ENCODE measurements at places on chromosomes 3 and 15.

DNA sequence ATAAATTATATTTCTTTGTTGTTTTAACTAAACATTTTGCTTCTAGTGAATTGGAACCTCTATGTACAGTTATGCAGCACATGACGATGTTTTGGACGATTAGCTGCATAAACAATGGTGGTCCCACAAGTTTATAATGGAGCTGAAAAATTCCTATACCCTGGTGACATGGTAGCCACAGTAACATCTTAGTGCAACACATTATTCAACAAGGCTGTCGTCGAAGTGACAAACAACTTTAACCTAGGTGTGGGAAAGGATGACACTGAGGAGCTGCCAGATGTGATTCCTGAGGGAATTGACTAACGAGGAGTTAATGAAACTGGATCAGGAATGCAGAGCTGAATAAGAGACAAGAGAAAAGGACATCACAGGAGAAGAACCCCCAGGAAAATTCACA, 588.9 kb upstream of the EPHA6 start:
- DNase-seq, result no peak

DNA sequence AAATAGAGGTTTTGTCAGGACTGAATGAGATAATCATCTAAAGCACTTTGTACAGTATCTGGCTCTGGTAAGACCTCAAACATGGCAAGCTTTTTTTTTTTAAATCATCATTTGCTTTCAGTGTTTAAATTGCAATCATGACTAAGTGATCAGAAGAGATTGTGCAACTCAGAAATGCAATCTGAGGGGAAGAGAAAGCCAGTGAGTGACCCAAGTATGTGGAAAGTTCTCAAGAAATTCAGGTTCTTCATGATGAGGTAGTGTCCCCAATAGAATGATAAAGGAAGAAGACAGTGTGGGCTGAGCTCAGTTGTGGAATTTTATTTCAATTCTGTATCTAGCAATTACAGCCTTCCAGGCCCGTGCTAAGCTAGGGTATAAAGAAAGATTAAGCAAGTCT, 132.2 kb upstream of the TBC1D5 start:
- no peak for DNase-seq

DNA sequence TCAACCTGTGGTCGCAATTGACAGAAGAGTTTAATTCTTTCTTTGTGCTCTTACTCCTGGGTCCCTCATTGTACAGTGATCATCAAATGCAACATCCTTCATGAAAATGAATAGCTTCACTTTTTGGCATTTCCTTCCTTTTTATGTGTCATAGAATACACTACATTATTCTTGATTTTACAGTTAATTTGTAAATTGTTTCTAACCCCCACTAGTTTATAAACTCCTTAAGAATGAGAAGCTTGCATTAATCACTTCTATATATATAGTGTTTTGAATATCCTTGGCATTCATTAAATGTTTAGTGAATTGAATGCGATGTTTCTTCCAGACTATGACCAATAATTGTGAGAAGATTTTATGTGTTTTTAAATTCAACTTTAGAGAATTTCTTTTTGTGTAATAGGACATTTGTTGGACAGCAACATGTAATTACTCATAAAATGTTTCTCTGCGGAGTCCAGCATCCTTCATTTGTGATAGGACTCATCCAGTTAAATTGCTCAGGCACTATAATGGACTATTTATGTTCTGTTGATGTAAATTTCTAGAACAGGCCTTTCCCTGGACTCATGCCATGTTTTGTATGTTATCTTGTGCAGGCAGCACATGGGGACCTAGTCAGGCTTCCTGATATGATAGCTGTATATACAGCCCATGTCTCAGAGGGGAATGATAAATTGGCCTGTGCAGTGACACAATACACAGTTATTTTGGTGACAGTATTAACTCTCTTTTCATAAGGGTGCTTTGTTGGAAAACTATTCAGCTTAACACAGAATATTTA, 51.3 kb downstream of the MBNL1 start:
- DNase-seq, result no peak

DNA sequence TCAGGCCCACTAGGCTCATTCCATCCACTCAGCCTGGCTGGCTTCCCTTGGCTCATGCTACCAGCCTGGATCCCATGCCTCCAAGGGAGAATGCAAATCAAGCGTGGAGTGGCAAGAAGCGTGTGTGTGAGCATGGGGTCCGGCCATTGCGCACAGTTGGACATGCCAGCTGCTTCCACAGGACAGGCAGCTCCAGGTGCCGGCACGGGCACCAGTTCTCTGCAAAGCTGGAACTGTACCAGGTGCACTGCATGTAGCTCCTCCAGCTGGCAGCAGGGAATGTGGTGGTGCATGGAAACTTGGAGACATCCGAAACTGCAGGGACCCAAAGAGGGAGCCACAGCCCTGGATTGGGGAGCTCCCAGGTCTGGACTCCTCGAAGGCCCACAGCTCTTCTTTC, 449.8 kb downstream of the EPHA6 start:
- no peak for DNase-seq

- DNase-seq, result no peak
Observed at GRCh38 chr3:172140499-172141391, 101.4 kb downstream of the FNDC3B start.

DNA sequence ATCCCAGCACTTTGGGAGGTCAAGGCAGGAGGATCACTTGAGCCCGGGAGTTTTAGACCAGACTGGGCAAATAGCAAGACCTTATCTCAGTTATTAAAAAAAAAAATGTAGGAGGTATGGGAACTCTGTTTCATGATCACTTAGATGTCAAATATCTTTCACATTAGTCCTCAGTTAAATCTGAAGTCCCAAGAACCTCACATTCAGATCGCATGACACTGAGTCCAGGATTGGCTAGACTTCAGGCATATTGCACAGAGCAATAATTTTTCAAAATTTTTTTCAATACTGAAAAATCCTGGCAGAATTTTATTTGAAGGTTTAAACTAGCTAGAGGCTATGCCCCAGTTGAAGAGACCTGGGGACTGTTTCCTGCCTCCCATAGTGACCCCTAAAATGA, 56.3 kb upstream of the ZNF148 start:
- DNase-seq, result no peak

- DNase-seq, result no peak
Observed at GRCh38 chr15:35565901-35566300, 19.9 kb upstream of the DPH6 start.

DNA sequence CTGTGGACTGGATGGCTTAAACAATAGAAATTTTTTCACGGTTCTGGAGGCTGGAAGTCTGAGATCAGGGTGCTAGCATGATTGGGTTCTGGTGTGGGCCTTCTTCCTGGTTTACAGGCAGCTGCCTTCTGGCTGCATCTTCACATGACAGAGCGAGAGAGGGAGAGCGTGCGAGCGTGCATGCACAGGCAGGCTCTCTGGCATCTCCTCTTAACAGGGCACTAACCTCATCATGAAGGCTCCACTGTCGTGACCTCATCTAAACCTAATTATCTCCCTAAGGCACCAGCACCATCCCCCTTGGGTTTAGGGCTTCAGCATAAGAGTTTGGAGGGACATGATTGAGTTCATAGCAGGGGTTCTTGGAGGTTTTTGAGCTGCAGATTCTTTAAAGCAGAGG, 292.0 kb upstream of the C2CD4B start:
- DNase-seq, result no peak

- DNase-seq, result no peak
Observed at GRCh38 chr3:42101048-42101447, 9.9 kb downstream of the TRAK1 start.

DNA sequence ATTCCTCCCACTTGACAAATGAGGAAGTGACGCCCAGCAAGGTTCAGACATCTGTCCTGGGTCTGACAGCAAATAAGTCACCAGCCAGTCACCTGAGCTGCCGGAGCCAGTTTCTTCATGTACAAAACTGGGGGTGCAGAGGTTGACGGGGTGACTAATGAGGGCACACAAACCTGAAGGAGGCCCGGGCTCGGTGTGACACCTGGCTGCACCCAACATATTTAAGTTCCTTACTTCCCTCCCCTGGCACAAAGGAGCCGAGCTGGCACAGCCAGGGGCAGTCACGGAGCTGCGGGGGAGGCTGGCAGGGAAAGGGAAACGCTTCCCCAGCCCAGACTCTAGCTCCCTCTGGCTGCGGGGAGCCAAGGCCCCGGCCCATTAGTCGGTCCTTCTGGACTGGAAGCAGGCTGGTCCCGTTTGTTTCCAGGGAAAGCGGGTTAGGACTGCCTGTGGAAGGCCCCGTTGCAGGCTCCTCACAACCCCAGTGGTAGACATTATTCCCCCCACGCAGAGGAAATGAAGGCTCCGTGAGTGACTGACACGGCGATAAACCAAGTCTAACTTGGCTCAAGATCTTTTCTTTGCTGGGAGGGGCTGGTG, 2.3 kb downstream of the FBXL22 start:
- DNase-seq, result no peak

DNA sequence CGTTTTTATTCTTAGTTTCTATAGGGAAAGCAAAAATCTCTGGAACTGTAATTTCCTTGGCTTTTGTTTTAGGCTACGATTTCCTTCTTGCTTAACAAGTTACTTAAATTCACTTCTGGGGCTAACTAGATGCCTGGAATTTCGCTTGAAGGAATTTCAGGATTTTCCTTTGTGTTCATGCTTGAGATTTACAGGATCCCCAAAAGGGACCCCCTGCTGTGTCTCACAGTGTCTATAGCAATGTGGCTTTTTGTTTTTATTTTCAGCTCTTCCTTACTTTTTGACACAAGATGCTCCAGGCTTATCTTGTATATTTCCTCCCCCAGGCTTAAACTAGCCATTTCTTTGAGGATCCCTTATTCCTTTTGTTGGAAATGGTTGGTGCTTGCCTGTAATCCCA, 95.5 kb upstream of the DPPA4 start:
- DNase-seq, result no peak

DNA sequence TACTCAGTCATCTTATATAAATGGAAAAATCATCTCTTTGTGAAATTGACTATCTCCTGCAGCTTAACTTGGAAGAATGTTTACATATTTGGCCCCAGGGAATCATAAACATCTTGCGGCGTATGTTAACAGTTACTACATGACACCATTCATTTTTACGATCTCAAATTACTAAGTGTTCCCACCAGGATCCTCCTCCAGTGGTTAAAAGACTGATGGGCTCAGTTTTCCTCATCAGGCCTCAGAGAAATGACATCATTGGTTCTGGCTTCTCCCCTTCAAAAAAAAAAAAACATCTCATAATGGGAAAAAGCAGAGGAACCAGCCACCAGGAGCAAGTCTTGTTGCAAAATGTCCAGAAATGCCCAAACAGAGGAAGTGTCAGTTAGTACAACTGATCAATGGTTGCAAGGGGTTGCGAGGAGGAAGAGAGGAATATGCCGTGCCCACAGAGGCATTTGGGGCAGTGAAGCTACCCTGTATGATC, 70.5 kb upstream of the LIPC start:
- DNase-seq, result no peak

DNA sequence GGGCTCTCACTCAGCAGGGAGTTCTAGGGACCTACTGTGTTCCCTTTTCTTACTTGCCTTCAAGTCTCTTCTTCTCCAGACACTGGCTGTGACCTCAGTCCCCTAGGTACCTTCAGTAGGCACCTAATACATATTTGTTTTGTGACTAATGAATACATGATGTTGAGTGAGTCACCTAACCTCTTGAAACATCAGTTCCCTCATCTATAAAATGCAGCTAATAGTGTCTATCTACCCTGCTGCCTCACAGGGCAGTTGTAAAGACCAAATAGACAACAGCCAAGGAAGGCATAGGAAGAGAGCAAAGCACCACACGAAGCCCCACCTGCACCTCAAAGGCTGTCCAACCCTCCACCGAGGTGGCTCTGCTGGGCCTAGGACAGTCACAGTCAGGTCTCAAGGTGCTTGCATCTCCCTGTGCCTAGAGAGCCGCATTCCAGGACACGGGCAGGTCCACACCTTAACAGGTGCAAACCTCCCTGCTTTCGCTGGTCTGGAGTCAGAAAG, 29.1 kb downstream of the DAPK2 start:
- no peak for DNase-seq

DNA sequence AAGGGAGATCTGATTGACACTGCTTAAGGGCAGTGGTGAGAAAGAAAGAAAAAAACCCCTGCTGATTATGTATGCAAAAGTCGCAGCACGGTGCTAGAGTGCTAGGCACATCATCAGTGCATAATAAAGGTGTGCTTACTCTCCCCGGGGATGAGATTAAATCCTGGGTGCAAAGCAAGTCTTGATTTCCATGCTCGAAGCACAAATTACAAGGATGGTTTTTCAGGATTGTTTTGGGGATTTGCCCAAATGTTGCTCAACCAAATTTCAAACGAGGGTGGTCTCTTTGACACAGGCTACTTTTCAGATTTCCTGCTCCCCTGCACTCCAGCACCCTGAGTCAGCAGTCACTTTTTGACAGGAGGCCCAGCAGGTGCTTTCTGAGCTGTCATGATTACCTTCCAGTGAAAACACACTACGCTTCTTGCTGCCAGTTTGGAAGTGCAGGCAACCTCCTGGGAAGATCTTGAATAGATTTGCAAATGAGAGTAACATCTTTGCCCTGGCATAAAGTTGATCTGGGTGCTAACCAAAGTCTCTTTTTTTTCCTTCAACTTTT, 167.5 kb upstream of the TRIM42 start:
- DNase-seq, result no peak

GRCh38 chr3:126212620-126213378, 32.4 kb upstream of the ALDH1L1 start:
- no peak for DNase-seq

DNA sequence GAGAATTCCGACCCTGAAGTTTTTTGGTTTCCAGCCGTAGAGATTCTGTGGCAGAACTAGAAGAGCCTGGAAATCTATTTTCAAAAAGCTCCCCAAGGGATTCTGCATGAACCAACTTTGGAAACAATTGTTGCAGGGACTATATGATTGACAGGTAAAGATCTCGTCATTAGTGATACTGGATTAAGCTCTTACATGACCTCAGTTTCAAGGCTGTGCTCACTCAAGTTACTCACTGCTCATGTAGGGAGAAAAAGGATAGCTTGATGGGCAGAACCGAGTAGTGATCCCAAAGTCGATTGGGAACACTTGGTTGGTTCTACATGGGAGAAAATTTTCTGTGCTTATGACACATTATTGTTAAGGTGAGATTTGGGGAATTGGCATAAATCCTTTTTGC, 142.3 kb upstream of the RASGRP1 start:
- DNase-seq, result no peak

DNA sequence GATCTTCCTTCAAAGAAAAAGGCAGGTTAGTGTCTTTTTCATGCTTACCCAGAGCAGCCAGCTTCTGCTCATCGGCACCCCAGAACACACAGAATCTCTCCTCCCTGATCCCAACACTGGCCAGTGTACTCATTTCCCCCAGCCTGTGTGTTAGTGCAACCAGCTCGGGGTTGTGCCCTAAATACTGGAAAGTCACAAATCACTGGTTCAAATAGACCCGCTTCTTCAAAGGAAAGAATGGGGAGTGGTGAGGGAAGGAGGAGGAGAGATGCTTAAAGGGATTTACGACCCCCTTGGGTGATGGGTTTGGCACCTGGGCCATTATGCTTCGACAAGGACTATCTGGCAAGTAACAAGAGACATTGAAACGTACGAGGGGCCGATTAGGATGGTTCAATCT, 114.0 kb downstream of the FOXB1 start:
- DNase-seq, result no peak

Measured in NCI-H774 (cell line).